ENCODE measurements at places on chromosomes 16 and 17. TPM values are rescaled to one million over a fixed set of nuclear protein-coding genes. Genes with fewer than 3 reads are reported as not detected.

- no peak overlapping the region for H3K4me3 ChIP-seq
- no peaks in the 10 kb centered on the region for H3K27me3 ChIP-seq
- no peak for DNase-seq
- no peak overlapping the region for H3K27ac ChIP-seq
- H3K4me1 ChIP-seq, result no peaks in the 10 kb centered on the region
- H3K36me3 ChIP-seq, result no peaks in the 10 kb centered on the region
Observed at GRCh38 chr17:40247926-40248495, 28.9 kb downstream of the WIPF2 start.

DNA sequence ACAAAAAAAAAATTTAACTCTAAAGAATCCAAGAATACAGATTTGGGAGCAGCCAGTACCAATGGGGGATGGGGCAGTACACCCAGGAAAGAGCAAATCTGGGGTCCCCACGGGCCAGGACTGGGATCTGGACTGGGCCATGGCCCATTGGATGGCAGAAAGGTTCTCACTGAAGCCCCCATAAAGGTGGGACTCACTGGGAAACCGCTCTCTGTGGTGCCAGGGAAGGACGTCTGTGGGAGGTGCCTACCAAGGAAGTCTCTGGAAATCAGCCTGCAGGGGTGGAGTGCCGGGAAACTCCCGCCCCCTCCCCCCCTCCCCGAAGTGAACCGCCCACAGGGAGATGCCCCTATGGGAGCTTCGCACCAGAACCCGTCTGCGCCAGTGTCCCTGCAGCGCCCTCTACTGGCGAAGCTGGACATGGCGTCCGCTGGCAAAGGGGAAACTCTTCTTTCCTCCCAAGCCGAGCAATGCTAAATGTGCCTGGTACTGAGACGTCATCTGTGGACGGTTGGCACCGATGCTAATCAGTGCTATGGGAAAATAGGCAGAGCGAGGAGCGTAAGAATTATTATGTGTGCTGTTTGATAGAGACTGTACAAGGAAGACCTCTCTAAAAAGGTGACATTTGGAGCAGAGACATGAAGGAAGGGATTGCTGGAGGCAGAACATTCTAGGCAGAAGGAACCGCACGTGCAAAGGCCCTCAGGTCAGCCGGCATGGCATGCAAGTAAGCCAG, 671.1 kb downstream of the WWOX start:
- no peaks in the 10 kb centered on the region for H3K27me3 ChIP-seq
- no peak overlapping the region for H3K4me3 ChIP-seq
- DNase-seq, result peak; percentile 62
- no peaks in the 10 kb centered on the region for H3K36me3 ChIP-seq
- peaks cover 3% of the 10 kb centered on the region for H3K4me1 ChIP-seq

DNA sequence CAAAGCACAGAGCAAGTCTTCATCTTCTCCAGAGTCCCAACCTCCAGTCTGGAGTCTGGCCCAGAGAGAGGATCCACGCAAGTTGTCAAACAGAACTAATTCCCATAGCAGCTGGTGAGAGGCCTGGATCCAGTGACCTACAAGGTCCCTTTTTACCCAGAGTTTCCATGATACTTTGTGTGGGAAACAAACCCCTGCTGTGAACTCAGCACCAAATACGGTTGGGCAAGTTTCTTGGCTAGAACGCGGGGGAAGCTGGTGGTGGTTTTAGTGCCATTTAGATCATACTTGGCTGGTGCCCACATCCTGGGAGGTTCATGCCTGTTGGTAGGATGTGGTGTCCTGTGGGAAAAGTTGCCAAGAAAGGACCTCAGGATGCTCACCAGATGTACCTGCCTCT, 18.1 kb downstream of the TMC7 start:
- H3K4me1 ChIP-seq, result no peaks in the 10 kb centered on the region
- H3K36me3 ChIP-seq, result no peaks in the 10 kb centered on the region
- no peak for DNase-seq
- no peak overlapping the region for H3K4me3 ChIP-seq
- peak overlapping the region; percentile 37 for H3K27ac ChIP-seq
- H3K27me3 ChIP-seq, result no peaks in the 10 kb centered on the region

DNA sequence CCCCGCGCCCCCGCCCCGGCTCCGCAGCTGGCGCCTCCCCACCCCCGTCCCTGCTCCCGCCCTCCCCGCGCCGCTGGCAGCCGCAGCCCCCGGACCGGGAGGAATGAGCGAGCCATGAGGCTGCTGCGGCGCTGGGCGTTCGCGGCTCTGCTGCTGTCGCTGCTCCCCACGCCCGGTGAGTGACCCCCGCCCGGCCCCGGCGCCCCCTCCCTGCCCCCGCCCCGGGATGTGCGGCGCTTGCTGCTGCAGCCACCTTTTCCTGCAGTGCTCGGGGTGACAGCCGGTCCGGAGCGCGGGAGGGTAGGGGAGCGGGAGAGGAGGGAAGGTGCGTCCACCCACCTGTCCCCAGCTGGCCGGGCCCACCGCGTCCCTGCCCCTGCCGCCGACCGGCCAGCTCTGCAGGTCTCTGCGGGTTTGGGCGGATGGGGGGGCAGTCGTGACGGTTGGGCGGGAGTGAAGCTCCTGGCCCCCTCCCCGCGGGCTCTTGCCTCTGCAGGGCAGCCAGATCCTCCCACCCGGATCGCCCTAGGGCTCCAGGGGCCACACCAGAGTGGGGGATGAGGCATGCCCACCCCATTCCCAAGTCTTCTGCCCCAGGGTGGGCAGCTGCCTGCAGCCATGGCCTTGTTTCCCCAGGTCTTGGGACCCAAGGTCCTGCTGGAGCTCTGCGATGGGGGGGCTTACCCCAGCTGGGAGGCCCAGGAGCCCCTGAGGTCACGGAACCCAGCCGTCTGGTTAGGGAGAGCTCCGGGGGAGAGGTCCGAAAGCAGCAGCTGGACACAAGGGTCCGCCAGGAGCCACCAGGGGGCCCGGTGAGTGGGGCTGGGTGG, 513 bp downstream of the ADAM11 start:
- no peak overlapping the region for H3K4me3 ChIP-seq
- no peak overlapping the region for H3K27ac ChIP-seq

- no peak overlapping the region for H3K27ac ChIP-seq
- no peak overlapping the region for H3K4me3 ChIP-seq
- no peaks in the 10 kb centered on the region for H3K36me3 ChIP-seq
- H3K4me1 ChIP-seq, result no peaks in the 10 kb centered on the region
- DNase-seq, result no peak
- no peaks in the 10 kb centered on the region for H3K27me3 ChIP-seq
Observed at GRCh38 chr17:46803544-46803943, 14.9 kb downstream of the WNT3 start.

- H3K36me3 ChIP-seq, result no peaks in the 10 kb centered on the region
- H3K4me1 ChIP-seq, result peaks cover 12% of the 10 kb centered on the region
- DNase-seq, result no peak
- no peaks in the 10 kb centered on the region for H3K27me3 ChIP-seq
Observed at GRCh38 chr17:4497101-4497824, 1.4 kb upstream of the SPNS2 start.

DNA sequence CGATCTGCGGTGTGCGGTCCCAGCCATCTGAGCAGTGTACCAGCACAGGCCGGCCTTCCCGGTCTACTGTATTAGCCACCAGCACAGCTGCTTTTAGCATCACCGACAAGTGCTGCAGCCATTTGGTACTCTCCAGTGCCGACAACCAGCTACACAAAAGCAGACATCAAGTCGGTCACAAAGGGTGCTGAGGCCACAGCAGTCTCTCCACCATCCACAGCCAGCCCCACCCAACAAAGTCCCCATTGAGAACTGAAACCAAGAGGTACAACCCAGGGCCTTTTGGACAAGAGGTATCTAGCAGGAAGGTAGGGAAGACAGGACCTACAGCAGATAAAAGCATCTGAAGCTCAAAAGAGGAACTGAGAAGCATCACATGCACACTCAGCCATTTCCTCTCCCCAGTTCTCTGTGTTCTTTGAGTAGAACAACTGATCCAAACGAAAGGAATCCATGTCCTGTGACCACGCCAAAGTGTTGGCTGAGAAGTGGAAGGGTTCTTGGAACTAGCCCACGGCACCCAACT, 9.5 kb downstream of the MTMR4 start:
- no peaks in the 10 kb centered on the region for H3K4me1 ChIP-seq
- H3K4me3 ChIP-seq, result no peak overlapping the region
- H3K27ac ChIP-seq, result no peak overlapping the region
- no peaks in the 10 kb centered on the region for H3K27me3 ChIP-seq
- no peak for DNase-seq

GRCh38 chr16:69112285-69113129, 7.1 kb downstream of the HAS3 start:
- peaks cover 16% of the 10 kb centered on the region for H3K4me1 ChIP-seq
- peak; percentile 50 for DNase-seq
- no peak overlapping the region for H3K4me3 ChIP-seq
- no peak overlapping the region for H3K27ac ChIP-seq
- peaks cover 33% of the 10 kb centered on the region for H3K36me3 ChIP-seq
- H3K27me3 ChIP-seq, result peaks cover 8% of the 10 kb centered on the region

MMP25 gene
- total RNA-seq, result 4.2 TPM

NKIRAS2 gene
- total RNA-seq, result 32.0 TPM

TEDC2 gene
- 1.1 TPM for total RNA-seq
